SW480 (cell line): ENCODE measurements at places on chromosomes 12 and 14.

DNA sequence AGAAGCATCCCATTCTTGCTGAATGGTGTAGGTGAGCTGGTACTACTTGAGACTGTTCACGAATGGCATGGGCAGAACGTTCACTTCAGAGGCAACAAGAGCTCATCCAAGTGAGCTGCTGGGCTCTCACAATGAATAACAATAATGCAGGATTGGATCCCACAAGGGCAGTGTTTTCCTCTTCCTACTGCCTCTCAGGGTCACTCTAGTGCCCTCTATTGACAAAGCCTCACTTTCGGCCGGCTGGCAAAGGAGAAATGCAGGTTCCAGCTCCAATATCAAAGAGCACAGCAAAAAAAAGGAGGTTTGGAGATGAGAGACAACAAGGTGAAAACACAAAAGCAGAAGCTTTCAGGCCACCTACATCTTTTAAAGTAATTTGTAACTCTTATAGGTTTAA lies 74.6 kb upstream of the MYF6 start:
- DNase-seq = no peak

DNA sequence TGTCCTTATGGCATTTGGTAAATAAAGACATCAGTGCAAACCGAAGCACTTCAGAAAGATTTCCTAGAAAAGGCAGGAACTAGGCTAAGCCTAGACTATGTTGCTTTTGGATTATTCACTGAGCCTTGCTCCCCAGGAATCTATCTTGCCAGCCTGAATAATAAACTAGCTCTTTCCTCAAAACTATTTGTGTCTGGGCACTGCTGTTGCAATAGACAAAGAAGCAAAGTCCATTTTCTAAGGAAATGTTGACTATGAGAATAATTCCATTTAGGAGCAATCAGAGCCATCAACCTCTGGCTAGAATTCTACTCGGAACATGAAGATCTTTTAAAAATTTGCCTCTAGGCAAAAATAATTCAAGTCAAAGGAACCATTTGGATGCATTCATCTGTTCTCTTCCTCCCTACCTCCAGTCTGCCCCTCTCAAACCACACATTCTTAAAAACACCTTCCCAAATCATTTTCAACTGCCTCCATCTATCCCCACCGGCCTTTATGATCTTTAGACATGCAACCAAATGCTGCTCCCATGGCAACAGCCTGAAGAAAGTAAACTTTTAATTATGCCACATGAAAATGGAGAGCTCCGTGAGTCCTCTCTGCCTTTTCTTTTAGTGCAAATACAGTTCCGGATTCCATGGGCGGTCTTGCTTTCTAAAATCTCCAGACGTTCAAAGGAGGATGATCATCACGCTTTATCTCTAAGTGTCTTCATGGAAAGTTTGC lies 61.5 kb upstream of the FZD10 start:
- no peak for DNase-seq

DNA sequence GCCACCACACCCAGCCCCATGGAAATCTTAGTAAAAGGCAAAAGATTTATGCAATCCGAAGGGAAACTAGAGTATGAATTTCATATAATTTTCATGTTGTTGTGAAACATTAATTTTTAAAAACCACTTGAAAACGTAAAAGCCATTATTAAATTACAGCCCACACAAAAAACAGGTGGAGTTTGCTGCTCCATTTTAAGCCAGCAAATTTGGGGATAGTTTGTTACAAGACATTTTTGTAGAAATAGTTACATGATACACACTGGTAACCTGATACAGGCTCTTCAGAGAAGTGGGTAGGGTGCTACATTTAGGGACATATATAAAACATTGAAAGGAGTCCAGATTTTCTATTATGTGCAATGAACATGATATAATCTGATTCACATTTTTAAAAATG lies 17.6 kb downstream of the GNPTAB start:
- DNase-seq = no peak

- no peak for DNase-seq
Measured at GRCh38 chr12:53937099-53937498, 1.5 kb upstream of the HOXC13 start.

DNA sequence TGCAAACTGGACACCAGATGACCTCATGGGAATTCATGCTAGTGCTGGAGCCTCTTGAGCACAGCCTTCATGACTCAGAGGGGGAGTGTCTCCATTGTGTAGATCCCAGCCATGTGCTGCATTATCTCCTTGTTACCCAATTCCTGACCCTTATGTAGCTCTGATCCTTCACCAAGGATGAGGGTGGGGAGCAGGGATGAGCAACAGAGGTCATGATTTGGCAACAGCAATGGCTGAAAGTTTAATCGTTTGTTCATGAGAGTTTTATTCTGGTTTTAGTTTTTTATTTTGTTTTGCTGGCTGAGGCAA lies 9.5 kb upstream of the BDKRB1 start:
- peak; percentile 55 for DNase-seq

- peak; percentile 68 for DNase-seq
Measured at GRCh38 chr14:92510972-92511371, 2.6 kb upstream of the RIN3 start.

DNA sequence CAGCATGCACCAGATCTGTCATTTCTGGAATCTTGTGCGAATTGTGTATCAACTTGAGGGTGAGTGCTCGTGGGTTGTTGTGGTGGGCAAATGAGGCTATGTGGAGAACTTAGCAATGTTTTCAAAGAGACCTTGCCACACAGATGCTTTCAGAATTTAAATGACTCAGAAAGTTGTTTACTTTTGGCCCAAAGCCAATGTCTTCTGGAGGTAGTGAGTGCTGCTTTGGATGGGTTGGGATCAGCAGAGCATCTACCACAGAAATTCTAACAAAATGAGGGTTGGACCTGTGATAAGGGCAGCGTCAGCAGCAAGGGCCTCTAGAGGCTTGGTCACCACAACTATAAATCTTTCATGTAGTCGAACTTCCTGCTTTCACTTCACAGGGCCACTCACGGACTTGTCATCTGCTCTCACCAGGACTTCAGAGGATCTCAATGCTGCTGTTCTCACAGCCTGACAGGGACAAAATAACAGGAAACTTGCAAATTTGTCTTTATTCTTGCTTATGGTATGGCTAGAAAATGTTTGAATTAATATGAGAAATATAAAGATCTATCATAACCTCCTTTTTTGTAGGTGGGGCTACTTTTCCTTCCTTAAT lies 111.4 kb downstream of the DACT1 start:
- DNase-seq = peak; percentile 90

DNA sequence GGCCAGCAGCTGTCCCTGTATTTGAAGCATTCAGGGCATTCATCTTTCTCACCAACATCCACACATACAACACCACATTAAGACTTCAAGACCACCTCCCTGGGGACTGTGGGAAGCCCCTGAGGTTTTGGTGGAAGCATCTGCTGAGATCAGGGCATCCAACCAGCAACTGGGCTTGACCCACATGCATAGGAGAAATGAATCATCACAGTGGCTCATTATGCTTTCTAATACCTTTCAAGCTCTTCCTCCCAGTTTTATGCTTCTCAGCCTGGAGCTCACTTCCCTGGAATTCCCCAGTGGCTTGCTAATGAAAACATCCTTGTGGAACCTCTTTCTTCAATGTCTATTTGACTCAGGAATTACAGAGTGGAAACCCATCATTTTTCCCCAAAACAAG lies 21.4 kb upstream of the CMKLR1 start:
- no peak for DNase-seq

GRCh38 chr12:4775936-4776335 lies 55.7 kb downstream of the GALNT8 start:
- DNase-seq = no peak

- no peak for DNase-seq
Measured at GRCh38 chr12:90585640-90586304, 369.2 kb downstream of the CCER1 start.

DNA sequence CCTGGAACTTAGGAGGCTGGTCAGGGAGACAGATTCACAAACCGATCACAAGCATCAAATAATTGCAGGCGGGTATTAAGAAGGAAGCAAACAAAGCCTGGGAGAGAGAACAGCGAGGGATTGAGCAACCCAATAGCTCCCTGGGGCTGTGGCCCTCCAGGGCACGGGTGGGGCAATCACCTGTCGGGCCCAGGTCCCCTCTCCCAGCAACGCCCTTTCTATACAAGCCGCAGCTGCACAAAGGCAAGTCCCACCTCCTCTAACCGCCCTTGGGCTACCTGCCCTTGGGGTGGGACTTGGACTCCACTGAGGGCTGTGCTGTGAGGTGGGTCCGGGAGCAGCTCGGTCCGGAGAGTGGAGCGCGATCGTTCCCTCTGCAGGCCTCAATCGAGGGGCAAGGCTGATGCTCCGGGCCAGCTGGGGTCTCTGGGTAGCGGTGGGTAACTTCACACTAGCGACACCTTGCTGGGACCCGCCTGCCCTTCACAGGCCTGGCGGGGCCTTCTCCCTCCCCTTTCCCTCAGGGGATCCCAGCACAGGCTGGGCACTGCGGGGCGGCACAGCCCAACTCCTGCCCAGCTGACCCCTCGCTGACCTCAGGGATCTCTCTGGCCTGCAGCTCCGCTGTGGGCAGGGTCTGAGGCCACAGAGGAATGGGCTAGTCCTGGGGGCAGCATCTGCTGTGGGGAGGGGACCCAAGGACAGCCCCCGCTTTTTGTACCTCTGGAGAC lies 8.0 kb downstream of the PHB2 start:
- peak; percentile 90 for DNase-seq

- no peak for DNase-seq
Measured at GRCh38 chr14:32352631-32353030, 23.5 kb downstream of the AKAP6 start.

- DNase-seq = no peak
Measured at GRCh38 chr14:63182968-63183367, 21.3 kb upstream of the RHOJ start.

DNA sequence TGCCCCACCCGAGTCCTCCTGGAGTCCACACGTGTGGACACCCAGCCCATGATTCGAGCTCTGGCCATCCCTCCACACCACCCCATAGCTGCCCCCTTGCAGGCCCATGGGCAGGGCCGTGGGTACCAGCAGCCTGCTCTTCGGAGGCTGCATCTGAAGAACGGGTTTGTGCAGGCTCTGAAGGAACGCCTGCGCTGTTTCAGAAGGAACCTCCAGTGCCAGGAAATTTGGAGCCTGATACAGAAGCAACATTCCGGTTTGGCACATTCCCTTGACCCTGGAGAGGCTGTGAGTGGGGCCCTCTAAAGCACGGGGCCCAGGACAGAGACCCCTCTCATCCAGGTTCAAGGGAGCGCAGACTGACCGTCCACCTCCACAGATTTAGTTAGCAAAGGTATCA lies 57.0 kb downstream of the ZNF664 start:
- DNase-seq = no peak

DNA sequence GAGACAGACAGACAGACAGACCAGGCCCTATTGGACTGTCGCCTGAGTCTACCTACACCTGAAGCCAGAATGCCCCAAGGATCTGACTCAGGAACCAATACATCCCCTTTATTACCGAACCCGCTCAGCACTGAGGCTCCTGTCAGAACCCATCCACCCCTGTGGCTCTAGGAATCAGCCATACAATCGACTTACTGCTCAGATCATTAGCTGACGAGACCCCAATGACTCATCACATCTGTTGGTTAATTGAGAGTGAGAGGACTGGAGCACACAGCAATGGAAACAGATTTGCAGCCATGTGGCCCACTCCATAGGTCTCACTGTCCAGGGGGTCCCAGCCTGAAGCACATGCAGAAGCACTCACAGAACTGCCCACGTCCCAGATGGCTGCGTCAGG lies 15.2 kb downstream of the ITPK1 start:
- DNase-seq = no peak

DNA sequence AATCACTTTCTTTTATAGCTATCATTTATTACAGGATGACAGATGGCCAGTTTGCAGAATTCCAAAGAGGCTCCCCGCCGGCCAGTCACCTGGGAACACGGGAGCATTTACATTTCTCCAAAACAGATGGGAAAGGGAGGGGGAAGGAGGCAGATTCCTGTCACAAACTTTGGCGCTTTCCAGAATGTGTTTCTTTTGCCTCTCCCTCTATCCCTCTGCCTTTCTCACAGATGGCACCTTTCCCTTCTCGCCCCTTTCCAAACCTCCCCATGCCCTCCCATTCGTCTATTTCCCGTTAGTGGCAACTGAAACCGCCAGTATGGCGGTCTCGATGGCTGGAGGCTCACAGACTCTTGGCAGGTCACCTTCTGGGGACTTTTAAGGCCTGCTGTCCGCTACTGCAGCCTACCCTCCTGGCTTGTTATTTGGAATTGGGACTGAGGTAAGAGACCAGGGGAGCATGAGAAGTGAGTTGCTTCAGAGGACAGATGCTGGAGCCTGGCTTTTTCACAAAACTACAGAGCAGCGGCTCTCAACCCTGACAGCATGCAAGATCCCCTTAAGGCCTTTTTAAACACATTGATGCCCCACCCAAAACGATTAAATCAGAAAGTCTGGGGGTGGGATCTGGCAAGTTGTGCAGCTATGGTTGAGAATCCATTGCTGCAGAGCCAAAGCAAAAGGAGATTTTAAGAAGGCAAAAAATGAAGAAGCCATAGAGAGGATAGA lies 161.5 kb upstream of the VASH1 start:
- DNase-seq = no peak
